ENCODE measurements at places on chromosomes 6 and 20.
A peak's percentile ranks its signal among the peaks of the same experiment; 100 is the strongest.

- DNase-seq: no peak
These were observed 227.4 kb downstream of the LRFN2 start for GRCh38 chr6:40359808-40360207.

DNA sequence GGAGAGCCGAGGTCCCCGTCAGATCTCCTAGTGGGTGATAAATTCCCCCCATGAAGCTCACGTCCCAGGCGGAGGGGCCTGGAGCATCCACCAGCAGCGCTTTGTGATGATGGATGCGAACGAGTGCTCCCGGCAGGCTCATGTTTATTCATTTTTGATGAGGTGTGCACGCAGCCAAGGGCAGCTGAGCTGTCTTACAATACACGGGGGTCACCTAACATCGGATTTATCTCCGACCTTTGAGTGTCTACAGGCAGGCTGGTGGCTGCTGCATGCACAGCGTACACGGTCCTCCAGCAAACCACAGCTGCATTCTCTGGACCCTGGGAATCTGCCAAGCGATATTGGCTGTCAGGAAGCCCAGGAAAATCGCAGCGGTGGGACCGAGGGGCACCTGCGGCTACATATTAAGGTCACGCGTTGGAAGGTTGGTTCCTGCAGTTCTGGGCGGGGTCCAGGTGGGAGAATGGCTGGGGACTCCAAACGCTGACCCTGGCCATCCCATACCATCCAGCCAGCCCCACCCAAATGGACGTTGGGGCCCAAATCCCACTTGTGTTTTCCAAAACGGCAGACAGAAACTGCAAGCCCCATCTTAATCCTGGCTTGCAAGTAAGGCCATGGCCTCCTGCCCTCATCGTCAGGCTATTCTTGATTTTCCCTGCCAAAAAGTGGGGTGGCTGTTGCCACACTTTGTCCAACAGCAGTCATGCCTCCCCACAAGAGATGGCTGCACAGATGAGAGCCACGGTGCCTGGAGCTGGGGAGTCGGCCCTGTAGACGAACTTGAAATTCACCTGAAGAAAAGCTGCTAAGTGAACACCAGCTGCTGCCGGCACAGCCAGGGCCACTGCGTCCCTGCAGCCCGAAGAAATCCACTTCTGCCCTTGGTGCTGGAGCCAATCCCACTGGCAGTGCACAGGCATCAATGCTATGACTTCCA lies 399.9 kb downstream of the TAF4 start:
- DNase-seq: no peak

GRCh38 chr6:50658561-50658960 lies 54.8 kb upstream of the TFAP2D start:
- DNase-seq: no peak

GRCh38 chr6:6771224-6771945 lies 182.9 kb downstream of the LY86 start:
- no peak for DNase-seq

- no peak for DNase-seq
These were observed 13.4 kb upstream of the GMNN start for GRCh38 chr6:24761193-24761835.

DNA sequence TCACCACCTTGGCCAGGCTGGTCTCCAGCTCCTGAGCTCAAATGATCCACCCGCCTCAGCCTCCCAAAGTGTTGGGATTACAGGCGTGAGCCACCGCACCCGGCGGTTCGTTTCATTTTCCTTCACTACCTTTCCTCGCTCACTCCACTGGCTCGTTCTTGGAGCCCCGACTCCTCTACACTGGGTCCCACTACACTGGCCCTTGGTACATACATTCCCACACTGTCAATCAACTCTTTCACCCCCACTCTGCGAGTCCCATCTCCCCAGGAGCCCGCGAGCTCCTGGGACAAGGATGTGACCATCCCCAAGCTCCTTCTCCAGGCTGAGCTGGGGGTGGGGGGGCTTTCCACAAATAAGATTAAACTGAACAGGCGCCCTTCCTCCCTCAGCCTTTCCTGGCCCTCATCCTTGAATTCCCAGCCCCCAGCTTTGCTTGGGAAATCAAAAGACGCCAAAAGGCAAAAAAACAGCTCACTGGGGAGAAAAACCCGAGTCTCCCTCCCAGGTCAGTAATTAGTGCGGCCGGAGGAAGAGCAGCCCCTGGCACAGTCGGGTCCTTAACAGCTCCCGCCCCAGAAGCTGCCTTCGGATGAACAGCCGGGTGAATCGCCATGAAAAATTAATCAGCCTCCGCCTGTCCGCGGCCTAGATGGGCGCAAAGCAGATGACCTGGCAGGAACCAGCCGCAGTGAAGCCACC lies 42.8 kb upstream of the LY86 start:
- no peak for DNase-seq

DNA sequence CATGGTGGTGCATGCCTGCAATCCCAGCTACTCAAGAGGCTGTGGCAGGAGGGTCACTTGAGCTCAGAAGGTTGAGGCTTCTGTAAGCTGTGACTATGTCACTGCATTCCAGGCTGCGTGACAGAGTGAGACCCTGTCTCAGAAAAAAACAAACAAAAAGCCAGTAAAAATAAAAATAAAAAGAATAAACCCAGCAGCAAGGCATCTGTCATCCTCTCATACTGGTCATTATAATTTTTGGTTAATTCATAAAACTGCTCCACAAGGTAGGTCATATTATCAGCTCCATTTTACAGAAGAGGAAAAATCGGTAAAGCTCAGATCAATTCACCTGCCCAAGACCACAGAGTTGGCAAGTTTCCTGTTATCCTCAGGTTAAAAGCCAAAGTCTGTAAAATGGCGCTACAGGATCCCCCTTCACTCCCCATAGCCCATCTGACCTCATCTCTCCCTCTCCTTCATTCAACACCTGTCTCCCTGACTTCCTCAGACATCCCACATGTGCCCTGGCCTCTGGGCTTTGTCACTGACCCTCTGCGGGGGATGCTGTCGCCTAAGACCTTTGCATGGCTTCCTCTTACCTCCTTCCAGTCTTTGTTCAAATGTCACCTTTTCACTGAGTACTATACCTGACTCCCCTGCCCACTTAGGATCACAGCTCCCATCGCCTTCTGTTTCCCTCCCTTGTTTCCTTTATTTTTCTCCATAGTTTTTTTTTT lies 213.2 kb upstream of the ZNF217 start:
- DNase-seq: no peak

- no peak for DNase-seq
These were observed 17.9 kb downstream of the TGM2 start for GRCh38 chr20:38147163-38147562.

DNA sequence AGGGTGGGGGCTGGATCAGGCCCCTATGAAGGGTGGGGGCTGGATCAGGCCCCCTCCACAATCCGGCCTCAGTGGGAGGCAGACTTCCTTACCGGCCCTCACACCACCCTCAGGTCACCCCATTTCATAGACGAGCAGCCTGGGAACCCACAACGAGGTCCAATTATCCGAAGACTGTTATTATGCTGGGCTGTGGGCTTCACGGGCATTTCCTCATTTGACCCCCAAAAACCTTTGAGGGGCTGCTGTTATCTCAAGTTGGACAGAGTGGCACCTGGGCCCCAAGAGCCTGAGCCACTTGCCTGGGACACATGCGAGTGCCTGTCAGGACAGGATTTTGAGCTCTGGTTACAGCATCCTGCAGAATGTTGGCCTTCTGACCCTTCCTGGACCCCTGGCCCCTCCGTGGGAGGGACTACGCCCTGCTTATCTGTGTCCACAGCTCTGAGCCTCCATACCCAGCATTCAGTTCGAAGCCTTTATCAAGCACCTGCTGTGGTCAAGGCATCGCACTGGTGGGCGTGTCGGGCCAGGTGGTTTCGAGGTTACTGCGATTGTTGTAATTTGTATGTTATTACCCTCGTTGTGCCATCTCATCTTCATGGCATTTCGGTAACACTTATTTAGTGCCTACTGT lies 34.5 kb upstream of the PCMTD2 start:
- no peak for DNase-seq

DNA sequence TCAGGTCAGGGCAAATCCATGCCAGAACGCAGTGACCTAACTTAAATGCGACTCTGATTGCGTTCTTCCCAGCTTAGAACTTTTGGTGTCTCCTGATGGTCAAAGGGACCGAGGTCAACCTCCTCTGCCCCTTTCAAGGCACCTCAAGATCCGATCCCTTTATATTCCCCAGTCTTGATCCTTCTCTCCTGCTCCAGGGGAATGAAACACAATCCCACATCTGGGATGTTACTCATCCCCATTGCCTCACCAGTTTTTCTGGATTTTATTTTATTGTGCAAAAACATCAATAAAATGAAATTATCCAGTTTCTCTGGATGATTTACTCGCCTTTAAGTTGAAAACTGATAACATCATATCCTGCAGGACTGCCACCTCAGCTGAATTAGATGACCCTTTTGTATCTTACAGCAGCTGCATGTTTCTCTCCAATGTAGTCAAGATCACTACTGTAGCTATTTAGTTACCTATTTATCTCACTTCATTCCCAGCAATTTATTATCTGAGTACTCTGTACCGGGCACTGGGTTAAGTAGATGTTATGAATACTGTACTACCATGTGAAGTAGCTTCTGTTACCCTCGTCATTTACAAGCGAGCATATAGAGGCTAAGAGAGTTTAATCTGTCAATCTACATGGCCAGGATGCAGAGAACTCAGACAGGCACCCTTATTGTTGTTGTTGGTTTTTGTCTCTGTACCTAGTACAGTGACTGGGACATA lies 44.0 kb downstream of the IRAK1BP1 start:
- no peak for DNase-seq

GRCh38 chr6:1200409-1201101 lies 111.3 kb upstream of the FOXQ1 start:
- no peak for DNase-seq

DNA sequence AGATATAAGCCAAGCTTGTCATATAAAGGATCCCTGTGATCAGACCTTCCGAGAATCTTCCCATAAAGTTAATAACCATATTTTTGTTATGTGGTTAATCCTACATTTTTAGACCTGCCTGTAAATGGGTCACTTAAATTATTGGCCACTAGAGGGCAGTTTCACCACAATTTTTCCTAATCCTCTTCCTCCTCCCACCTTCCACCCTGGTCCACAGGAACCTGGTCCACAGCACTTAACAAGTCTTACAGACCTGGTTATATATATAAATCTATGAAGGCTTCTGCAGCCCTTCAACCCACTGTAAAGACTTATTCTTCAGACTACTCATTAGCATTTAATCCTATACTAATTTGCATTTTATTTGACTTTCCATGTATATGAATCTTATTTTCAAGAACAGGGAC lies 28.3 kb downstream of the MRS2 start:
- DNase-seq: peak; percentile 25

DNA sequence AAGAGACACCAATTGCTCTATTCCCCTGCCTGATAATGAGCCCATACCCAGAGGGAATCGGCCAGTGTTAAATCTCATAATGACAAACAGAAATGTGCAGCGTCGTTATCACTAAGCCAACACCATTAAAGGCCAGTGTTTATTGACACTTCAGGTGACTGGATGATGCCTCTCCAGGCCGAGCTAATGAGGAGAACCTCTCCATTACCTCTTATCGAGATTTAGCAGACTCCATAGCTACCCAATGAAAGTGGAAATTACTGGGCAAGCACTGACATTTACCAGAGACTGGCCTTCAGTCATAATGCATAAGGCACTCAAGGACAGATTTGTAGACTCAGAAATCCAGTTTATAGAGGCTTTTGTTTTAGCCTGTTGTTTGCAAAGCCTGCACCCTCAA lies 669.5 kb downstream of the MAFB start:
- no peak for DNase-seq

GRCh38 chr6:75563032-75563431 lies 38.6 kb upstream of the SENP6 start:
- DNase-seq: peak; percentile 51

GRCh38 chr6:36837686-36838085 lies 1.6 kb downstream of the CPNE5 start:
- no peak for DNase-seq

- DNase-seq: no peak
These were observed 994 bp downstream of the FOXC1 start for GRCh38 chr6:1610497-1611321.

- DNase-seq: peak; percentile 72
These were observed 253.7 kb upstream of the RUNX2 start for GRCh38 chr6:45074439-45074838.

GRCh38 chr6:36755435-36756348 lies 58.1 kb downstream of the RAB44 start:
- DNase-seq: peak; percentile 80

- DNase-seq: no peak
These were observed 699.2 kb downstream of the DOK5 start for GRCh38 chr20:55174635-55175034.

GRCh38 chr6:109325400-109325801 lies 56.9 kb downstream of the CD164 start:
- peak; percentile 70 for DNase-seq

DNA sequence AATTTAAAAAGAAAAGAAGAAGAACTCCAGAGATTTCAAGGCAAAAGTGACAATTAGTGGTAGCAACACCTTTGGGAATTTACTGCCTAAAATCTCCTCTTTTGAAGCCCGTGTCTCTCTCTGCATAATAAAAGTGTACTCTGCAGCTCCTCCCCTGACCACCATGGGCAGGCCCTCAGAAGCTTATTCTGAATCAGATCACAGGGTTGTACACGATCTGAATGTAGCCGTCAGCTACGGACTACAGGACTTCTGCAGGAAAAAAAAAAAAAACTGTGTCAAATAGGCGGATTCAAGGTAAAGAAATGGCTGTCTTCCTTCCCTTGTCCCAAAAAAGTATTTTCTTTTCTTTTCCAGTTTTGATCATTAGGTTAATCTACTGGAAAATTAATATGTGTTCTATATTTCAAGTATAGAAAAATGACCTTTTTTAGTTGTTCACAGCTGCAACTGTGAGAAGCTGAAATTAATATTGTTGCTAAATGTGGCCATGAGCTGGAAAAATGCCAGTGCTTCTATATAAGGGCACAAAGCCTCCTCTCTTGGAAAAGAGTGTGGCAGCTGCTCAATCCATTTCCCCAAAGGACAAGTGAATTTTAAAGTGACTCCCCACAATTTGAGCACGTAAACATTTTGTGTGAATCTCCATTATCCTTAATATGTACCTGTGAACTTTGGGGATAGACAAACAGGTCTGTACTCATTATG lies 397.4 kb downstream of the C6orf118 start:
- DNase-seq: no peak

DNA sequence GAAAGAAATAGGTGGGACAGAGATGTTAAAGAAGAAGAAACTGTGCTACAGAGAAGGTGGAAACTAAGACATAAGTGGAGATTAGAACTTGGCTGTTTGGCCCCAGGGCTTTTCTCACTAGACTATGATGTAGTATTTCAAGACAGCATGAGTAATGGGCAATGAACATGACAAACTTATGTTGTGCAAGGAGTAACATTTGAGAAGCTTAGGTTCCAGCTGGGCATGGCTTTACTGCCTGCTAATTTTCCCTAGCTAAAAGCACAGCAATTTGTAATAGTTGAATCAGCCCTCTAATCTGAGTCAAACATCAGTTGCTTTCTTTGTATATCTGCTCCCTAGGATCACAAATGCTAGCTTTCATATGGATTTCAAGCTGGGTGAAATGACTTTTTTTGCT lies 294.3 kb upstream of the BMP2 start:
- peak; percentile 69 for DNase-seq
